Right atrium auricular region (tissue), 2 donors: ENCODE measurements at places on chromosomes 12 and 14. TPM values are rescaled to one million over a fixed set of nuclear protein-coding genes. Genes with fewer than 3 reads are reported as not detected.

Gene ZNF664
- 53.1 TPM for total RNA-seq

Gene RNASE2
- total RNA-seq = 4.1 TPM

Gene CHST11
- total RNA-seq = 7.8 TPM

Gene DTX1
- total RNA-seq = 1.2 TPM

DNA sequence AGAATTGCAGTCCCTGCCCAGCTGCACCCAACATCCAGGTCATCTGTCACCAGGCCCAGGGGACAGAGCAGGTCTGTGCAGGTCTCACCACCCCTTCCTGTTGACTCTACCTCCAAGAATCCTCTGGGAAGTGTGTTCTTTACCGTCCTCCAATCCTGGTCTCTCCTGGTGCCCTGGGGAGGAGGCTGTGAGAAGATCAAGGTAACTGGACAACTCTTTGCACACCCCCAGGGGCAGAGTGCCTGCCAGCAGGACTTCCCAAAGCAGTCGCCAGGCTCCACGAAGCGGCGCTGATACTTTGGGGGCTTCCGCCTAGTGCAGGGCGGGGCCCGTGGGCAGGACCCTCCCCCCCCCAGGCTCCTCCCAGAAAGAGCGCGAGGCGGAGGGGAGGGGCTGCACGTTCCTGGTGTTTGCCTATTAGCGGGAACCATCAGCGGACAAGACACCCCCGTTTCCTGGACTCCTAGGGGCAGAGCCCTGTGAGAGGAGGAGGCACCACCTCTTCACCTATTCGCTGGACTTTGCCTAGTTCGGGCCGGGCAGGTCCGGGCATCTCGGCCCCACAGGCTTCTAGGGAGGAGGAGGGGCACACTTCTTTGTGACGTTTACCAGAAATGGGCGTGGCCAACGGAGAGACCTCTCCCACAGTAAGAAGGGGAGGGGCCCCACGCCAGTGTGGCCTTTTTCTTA is 918.0 kb downstream of the AACS start:
- no peaks in the 10 kb centered on the region for H3K27me3 ChIP-seq
- no peaks in the 10 kb centered on the region for H3K4me1 ChIP-seq
- peak overlapping the region; percentile 56 for H3K4me3 ChIP-seq
- no peak overlapping the region for H3K27ac ChIP-seq

DNA sequence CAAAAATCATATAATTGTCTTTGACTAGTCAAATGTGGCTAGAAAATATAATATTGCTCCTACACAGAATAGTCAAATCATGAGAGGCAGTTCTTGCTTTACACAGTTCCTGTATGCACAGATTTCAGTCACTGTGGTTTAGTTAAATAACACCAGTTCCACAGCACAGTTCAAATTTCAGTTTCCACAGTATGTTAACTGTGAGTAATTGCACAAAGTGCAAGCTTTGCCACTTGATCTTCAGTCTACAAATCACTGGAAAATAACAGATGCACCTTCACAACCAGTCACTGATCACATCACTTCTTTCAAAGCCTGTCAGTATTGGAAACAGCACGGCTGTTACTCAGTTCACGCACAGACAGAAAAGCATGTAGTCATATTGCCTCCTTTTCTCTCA is 38.7 kb downstream of the KCNH5 start:
- H3K27ac ChIP-seq = no peak overlapping the region
- no peak overlapping the region for H3K4me3 ChIP-seq
- H3K4me1 ChIP-seq = no peaks in the 10 kb centered on the region

DNA sequence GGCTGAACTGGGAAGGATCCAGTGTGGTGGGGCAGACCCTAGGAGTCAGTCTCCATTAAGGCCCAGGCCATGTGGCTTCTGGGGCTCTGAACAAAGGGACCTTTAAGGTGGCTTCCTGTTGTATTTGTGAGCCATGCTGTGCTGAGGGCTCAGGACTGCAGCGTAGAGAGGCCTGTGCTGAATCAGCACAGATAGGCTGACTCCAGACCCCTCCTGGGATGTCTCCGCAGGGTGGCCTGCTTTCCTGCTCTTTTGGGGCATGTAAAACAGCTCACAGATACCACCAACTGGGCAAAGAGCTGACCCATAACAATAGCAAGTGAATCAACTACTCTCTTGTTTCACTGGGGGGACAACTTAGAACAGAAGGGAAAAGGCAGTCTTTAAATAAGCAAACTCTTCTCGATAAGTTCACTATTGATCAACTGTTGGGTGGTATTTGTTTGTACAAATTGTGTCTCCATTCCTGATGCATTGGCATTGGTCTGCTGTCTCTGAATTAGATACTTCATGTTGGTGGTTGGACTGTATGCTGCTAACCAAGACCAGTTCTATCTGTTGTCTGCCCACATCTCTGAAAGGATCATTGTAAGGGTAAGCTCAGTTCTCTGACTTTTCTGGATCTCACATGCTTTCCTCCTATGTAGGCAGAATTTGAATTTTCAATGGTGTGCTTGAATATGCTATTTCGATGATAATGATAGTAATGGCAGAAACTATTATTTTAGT is 71.8 kb downstream of the MYRFL start:
- H3K36me3 ChIP-seq = no peaks in the 10 kb centered on the region
- no peak overlapping the region for H3K27ac ChIP-seq
- no peak for DNase-seq

DNA sequence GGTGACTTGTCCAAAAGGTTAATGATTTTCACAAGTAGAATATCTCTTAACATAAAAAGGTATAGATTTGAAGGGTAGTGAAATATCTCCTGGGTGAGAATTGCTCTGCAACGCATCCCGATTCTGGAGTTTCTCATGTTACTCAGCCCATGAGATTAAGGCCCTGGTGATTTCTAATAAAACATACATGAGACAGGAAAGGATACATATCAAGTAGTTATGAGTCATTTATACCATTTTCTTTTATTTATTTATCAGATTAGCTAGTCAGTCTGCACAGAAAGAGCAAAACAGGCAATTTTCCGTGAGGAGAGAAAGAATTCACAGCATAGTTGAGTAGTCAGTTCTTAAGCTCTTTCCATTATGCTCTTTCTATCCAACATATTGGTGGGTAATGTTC is 535.6 kb upstream of the ATP2B1 start:
- H3K27ac ChIP-seq = no peak overlapping the region
- no peak for DNase-seq
- H3K4me3 ChIP-seq = no peak overlapping the region
- H3K27me3 ChIP-seq = no peaks in the 10 kb centered on the region
- no peaks in the 10 kb centered on the region for H3K36me3 ChIP-seq
